ENCODE measurements at places on chromosomes 2 and 18.

DNA sequence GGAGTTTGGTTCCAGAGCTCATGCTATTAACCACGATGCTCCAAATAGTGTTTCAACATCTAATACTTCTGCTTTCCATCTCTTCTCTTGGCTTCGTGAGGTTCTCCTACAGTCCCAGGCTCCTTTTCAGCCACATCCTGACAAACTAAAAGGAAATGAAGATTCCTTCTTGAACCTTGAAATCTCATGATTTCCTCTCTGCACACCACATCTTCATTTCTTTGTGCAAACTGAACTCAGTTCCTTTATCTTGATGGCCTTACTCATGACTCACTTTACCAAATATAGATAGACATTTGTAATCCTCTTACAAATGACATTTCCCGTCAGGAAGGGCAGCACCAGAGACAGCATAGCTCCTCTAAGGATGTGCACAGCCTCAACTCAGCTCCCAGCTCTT, 50.0 kb upstream of the ITGA4 start:
- DNase-seq = no peak

- DNase-seq = no peak
Observed at GRCh38 chr18:22363867-22364463, 53.8 kb downstream of the CTAGE1 start.

DNA sequence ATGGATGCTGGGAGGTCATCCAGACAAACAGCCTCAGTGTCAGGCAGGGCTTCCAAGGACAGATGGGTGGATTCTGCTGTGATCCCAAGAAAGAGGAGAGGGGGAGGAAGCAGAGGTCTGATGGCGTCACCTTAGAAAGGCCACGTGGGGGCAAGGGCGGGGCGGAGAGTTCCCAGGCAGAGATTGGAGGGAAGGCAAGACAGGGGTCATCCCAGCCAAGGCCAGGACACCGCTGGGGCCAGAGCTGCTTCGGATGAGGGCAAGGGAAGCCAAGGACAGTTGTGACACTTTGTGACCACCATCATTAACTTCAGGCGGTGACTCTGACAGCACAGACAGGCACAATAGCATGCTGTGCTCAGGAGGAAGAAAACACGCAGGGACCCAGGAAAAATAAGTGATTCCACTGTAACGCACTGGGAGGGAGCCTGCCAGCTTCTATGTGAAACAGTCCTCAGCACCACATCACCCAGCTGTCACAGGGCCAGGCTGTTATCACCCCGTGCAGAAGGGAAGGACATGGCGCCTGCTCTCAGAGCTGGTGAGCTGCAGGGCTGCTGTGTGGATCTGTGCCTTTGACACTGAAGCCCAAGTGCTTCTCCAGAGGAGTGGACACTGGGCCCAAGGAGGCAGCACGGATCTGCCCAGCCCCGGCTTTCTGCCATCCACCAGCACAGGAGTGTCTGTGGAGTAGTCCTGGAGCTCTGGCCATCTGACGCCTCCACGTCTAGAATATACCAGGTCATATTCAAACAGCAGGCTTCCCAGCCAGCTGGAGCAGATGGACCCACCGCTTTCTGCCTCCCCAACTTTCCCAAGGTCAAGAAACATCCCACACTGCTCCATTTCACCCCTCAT, 204.1 kb downstream of the NDUFA10 start:
- no peak for DNase-seq

DNA sequence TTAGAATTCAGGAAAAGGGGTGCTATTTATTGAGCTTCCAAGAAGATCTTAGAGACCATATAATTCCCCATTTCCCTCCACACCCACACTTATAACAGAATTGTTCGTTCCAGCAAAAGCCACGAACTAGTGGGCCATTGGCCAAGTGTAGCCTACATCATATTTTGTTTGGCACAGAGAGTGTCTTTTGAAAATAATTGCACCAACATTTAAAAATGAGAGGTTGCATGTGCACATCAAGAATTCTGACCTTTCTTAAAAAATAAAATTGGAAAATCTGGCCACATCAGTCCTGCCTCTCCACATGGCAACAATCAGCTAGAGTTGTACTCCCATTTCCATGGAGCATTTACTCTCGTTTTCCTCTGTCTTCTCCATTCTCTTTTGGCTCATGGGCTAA, 655.5 kb upstream of the FANCL start:
- DNase-seq = no peak

DNA sequence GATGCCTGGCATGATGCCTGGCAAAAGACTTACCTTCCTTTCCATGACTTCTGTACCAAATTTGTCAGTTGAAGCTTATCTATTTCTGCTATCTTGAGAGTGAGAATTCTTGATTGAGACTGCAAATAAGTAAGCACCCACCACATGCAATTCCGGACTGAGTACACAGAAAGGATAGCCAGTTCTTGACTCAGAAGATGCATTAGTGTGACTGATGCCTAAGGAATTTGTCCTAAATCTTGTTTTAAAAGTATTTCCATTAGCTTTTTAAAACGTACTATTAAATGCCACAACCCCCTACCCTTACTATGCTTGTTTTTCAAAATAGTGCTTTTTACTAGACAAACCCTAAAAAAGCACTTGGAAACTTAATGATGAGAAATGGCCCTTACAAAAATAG, 545 bp downstream of the MPP4 start:
- DNase-seq = no peak

DNA sequence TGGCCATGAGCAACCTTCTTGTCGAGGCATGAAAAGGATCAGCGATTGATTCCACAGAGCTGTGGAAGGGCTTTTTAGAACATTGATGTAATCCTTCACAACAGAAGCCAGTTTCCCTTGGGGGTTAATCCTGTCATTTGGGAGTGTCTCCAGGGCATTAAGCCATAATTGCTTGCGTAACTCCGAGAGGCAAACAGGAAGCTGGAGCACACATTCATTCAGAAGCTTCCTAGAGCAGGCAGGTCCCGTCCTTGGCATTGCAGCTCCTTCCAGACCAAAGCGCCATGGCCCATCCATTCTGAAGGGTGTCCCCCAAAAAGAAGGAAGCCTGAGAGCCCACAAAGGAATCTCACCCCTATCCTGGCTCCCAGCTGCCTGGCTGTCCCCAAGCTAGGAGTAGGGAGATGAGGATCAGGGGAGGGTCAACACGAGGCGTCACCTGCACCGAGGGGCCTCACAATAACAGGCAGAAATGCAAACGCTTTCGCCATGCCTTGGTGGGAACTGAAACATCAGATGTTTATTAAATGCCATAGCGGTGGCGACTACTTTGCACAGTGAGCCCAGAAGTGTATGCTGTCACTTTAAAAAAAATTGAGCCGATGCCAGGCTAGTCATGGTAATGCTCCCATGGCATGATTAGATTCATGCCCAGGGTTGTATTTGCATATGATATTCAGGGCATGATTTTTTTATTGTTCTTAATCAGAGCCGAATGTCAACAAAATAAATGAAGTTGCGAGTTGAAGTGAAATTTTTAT, 339.4 kb downstream of the BCL11A start:
- DNase-seq = no peak

GRCh38 chr2:19989342-19989666, 601 bp downstream of the WDR35 start:
- DNase-seq = no peak

DNA sequence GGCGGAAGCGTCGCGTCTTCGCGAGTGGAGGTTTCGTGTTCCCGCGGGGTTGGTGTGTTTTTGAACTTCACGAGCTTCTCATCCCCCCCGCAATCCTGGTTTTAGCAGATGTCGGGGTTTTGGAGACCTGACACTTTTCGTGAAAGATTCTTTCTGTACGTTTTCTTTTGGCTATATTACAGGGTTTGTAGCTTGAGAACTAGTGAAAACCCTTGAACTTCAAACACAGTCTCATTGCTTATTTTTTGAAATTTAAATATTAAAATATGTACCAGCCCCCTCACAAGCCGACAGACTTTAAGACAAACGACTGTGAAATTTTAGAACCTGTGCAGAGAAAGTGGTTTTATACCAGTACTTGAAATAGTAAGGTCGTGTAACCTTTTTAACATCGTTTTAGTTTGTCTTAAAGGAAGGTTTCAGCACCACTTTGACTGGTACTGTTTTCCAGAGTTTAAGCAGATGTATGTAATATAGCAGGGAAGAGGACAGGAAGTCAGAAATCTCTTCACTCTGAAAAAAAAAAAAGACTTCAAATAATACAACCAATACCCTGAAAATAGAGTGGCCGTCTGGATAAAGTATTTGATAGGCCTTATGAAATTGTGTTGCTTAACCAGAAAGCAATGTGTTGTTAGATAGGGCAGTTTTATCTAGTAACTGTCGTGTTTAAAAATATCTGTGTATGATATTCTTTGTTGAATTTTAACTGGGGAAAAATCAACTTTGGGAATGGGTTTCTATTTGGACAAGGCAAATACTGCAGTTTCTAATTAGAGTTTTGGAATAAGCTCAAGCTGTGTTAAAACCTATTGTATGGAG, 1.4 kb downstream of the SPATS2L start:
- no peak for DNase-seq

- DNase-seq = no peak
Observed at GRCh38 chr2:173571887-173572680, 217.4 kb downstream of the CDCA7 start.

DNA sequence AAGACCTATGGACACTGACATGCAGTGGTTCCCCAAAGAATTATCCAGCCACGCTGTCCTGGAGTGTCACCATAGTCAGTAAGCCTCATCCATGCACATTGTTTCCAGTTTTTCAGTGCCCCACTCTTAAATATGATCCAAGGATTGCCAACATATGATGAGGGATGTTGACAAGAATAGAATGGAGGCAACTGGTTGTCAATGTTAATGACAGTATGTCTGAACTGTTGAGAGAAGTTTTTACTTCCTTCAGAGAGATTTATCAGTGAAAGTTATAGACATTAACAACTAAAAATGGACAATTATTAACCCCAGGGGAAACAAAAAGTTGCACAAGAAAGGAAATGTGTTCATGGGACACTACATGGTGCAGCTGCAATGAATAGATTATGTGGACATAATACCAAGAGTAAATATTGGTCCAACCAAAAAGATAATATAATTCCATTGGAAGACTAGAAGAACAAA, 69.9 kb downstream of the CYP26B1 start:
- DNase-seq = no peak

GRCh38 chr2:133249362-133249761, 318.9 kb downstream of the NCKAP5 start:
- no peak for DNase-seq

GRCh38 chr2:225276207-225276606, 123.3 kb upstream of the NYAP2 start:
- DNase-seq = no peak

DNA sequence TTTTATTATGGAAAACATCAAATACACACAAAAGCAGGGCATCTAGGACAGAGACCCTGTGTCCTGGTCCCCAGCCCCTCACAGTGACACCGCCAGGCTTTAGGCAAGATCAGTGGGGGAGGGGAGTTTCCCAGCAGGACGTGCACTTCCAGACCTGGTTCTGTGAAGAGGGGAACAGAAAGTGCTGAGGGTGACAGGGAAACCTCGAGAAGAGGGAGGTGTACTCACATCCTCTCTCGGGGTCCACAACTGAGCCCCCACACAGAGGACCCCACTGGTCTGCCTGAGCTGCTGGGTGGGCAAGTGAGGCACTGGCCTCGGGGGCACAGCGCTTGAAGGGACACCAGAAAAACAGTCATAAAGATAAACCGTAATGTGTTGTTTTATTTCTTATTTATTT, 4.4 kb upstream of the GPR35 start:
- DNase-seq = no peak

- no peak for DNase-seq
Observed at GRCh38 chr2:122545821-122546220, 790.4 kb downstream of the TSN start.
